ENCODE measurements at places on chromosomes 2 and 18. TPM values are rescaled to one million over a fixed set of nuclear protein-coding genes. Genes with fewer than 3 reads are reported as not detected.
A peak's percentile ranks its signal among the peaks of the same experiment; 100 is the strongest.

DNA sequence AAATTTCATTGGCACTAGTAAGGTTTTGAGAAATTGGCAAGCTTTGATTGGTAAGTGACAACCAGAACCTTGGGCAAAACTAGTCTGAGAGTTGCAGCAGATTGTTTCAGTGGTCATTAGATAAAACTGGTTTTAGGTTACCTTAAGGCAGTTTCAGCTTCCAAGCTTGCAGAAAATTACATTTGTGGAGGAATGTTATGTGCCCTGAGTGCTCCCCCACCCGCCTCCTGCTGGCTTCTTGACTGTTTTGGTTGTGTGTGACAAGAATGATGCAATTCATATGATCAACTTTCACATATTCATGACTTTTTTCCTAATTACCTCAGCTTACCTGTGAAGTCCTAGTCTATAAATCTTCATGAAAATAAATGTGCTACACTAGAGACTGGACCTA is 599.5 kb upstream of the ZNF804A start:
- DNase-seq: no peak

- DNase-seq: no peak
These were observed 133.2 kb upstream of the EPAS1 start for GRCh38 chr2:46163804-46164528.

Gene MROH2A
- not detected for total RNA-seq

DNA sequence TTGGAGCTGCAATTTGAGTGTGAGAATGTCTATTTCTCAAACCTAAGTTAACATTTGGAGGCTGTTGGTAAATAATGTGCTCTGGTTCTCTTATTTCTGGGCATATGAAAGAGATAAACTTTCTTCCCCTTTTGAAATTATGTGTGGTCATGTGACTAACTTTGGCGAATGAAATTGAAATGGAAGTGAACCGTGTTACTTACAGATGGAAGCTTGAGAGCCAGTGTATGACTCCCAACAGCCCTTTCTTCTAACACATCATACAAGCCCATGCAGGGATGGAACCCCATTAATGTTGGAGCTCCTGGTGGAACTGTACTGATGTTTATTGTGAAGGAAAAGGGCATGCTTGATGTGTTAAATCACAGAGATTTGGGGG is 725.8 kb downstream of the TSN start:
- no peak for DNase-seq

Gene MBOAT2
- 3.2 TPM for total RNA-seq

GRCh38 chr2:232698556-232699091 is 1.5 kb downstream of the GIGYF2 start:
- DNase-seq: no peak

Gene MC4R
- not detected for total RNA-seq

- DNase-seq: no peak
These were observed 769 bp downstream of the FKBP1B start for GRCh38 chr2:24050041-24050979.

Gene GNLY
- total RNA-seq: 9.0 TPM

DNA sequence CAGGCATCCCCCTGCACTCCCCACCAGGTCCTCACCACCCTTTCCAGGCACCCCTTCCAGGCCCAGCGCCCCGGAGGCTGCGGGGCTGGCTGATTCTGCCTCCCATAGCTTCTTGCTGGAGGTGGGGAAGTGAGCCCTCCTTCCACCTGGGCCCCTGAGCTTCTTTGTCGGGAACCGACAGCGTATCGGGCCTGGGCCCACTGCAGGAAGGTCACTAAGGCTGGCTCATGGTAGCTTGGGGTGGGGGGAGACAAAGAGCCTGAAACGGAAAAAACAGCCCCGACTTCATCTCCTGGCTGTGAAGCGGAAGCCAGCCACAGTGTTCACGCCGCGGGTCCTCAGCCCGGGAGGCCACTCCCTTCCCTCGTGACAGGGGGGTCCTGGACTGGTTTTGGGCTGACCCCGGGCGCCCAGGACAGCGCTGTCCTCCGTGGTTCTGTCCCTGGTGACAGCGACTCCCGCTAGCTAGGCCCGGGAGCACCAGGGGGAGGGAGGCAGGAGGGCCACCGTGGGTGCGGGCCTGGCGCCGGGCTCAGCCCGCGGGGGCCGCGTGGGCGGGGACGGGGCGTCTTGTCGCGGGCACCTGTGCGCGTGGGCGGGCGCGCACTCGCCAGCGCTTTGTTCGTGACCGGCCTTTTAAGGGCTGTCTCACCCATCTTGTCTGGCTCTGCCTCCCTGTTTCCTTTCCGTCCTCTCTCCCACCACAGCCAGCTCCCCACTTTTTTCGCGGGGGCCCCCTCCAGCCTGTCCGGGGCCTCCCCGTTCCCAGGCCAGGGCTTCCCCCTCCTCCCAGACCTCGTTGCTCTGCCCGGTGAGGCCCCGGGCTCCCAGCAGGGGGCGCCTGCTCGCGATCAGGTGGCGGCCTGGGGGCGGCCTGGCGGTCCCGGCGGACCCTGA is 64.9 kb downstream of the DNMT3A start:
- peak; percentile 76 for DNase-seq

DNA sequence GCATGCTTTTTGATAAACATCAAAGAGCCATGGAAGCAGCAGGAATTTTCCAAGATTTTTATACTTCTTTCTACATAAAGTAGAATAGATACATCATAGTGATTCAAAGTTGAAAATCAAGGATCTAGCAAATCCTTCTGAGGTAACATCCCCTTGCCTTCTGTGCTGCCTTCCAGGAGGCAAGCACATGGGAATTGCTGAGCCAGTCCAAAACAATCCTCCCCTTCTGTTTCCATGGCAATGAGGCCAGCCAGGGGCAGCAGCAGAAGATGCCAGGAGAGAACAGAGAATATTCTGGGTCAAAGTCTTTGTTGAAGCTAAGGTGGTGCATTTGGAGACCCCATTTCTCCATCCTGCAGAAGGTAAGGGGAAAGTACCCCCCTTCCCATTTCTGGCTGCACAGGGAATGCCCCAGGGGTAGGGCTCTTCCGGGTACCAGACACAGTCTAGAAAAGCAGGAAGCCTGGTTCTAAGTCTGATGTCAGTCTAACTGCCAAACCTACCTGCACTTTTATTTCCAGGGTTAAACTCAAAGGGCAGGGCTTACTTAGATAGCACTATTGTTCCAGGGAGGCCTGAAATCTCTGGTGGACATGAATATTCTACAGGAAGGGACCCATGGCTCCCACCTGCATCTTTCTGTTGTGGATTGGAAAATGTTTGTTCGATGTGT is 22.1 kb downstream of the CENPA start:
- DNase-seq: no peak

GRCh38 chr2:159035790-159036411 is 67.5 kb downstream of the TANC1 start:
- no peak for DNase-seq

DNA sequence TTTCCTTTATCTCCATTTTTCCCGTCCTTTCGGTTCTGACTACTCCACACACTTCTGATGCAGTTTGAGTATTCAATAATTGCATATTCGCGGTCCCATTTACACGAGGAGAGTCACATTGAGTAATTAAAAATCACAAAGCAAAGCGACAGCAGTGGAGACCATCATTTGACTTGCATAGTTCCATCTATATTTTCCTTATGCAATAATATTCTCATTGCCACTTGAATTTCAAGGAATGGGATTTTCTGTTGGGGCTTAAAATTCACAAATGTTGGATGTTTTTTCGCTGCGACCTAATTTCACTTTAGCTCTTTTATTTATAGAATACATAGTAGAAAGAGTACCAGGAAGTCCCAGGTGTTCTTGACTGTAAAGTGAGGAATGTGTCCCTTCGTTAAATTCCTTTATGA is 186.8 kb downstream of the ZEB2 start:
- DNase-seq: no peak

GRCh38 chr2:201465524-201465971 is 14.0 kb downstream of the STRADB start:
- no peak for DNase-seq

GRCh38 chr18:71986351-71987050 is 557.6 kb downstream of the CBLN2 start:
- no peak for DNase-seq

DNA sequence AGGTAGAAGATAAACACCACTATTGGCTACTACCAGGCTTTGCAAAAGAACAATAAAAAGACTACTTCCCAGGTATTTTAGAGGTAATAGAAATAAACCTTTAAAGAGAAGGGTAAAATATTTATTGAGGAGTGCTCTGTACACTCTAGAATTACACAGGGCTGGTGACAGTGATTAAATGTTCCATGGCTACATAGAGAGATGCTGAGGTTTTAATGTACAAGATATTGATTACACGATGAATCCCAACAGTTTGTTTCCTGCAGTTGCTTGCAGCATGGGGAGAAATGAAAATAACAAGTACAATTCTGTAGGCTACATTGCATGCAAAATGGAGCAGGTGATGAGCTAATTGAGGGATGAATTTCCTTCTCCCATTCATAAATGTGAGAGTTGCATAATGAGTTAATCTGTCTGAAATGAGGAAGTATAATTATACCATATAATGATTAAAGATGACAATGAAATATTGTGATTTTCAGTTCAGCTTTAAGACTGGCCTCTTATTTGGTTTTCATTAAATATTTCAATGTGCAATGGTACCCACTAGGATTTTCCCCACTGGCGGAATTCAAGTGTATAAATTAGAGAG is 266.1 kb downstream of the SOCS6 start:
- no peak for DNase-seq

DNA sequence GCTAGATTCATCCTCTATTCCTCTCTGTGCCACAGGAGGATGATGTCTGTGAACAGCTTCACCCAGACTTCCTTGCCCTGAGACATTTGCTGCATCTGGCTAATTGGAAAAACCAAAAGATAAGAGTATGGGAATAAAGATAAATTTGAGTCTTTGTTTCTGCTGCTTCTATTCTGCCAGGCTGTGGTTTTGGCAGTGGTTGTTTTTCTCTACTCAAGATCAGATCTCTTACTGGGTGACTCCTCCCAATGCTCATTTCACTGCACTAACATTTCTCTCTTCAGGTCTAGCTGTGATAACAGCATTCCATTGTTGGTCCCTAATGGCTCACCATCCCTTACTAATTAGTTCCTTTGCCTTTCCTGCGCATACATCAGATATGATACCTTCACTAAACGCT is 89.5 kb downstream of the CALCRL start:
- no peak for DNase-seq

DNA sequence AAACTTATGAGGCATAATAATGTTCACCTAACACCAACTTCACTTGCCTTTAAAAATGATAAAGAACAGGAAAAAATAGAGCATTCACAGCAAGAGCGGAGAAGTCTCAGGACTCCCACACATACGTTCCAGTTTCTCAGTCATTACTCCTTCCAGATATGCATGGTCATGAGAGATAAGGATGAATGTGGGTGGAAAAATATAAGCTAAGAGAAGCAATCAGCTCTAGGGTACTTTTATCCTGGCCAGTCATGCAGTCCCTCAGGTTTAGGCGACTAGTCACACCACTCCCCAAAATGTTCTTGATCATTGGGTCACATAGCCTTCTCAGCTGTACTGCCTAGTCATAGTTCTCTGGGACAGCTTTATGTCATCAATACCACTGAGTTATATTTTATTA is 29.2 kb upstream of the CCDC178 start:
- DNase-seq: no peak

Gene IL36A
- total RNA-seq: not detected

- no peak for DNase-seq
These were observed 77.0 kb upstream of the GALNT3 start for GRCh38 chr2:165871025-165871424.

Gene CYTIP
- total RNA-seq: 202 TPM

GRCh38 chr2:169237286-169237685 is 125.0 kb downstream of the LRP2 start:
- DNase-seq: no peak

- no peak for DNase-seq
These were observed 129.4 kb upstream of the CNTNAP5 start for GRCh38 chr2:123895651-123896050.

Gene IDH1
- total RNA-seq: 21.5 TPM

GRCh38 chr2:85936421-85937068 is 47.8 kb upstream of the ST3GAL5 start:
- no peak for DNase-seq

DNA sequence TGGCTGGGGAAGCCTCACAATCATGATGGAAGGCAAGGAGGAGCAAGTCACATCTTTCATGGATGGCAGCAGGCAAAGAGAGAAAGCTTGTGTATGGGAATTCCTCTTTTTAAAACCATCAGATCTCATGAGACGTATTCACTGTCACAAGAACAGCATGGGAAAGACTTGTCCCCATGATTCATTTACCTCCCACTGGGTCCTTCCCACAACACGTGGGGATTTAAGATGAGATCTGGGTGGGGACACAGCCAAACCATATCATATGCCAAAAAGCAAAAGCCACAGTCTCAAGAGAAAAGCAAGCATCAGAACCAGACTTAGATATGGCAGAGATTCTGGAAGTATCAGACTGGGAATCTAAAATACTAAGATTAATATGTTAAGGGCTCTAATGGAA is 30.0 kb upstream of the SCRN3 start:
- no peak for DNase-seq

DNA sequence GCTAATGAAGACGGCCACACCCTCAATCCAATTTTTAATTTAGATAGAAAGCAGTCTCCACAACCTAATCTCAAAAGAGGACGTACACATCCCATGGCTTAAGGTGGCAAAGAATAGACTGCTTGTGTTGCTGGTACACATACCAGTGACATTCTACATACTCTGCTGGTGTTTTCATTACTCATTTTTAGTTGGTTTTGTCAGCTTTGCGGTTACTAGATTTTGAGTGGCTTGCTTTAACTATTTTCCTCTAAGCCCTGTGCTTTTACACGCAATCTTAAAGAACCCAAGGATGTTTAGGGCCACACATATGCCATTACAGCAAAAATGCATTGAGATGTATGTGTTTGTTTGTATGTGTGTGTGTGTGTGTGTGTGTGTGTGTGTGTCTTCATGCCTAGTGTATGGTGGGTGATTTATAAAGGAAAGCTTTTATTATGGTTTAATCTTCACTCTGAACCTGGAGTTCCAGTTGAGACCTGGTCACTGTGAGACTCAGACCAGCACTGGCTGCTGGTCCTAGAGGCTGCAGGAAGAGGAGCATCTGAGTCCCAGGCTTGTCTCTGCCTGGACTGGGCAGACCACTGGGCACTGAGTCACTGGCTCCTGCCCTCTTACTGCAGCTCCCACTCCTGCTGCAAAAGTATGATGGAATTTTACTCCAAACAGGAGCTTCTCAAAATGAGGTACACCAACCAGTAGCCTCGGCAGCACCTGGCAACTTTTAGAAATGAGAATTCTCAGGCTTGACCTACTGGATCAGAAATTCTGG is 415.9 kb downstream of the NBAS start:
- DNase-seq: no peak

DNA sequence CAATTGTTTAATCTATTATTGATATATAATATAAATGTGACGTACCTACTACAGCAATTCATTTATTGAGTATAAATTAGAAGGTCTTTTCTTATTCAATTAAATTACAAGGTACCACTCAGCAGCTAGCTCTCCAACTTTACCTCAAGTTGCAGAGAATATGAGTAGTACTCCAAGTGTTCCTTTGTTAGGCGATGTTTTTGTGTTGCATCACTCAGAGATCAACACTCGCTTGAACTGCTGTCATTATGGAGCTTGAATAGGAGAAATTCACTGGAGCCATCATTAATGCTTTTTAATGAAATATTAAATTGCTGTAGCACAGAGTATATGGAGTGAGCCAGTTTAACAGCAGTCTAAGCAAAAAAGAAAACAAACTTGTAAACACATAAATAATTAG is 320.0 kb downstream of the FSIP2 start:
- no peak for DNase-seq

All from CD8-positive, alpha-beta memory T cell (primary cell).